ENCODE measurements at places on chromosomes 6 and 20.

DNA sequence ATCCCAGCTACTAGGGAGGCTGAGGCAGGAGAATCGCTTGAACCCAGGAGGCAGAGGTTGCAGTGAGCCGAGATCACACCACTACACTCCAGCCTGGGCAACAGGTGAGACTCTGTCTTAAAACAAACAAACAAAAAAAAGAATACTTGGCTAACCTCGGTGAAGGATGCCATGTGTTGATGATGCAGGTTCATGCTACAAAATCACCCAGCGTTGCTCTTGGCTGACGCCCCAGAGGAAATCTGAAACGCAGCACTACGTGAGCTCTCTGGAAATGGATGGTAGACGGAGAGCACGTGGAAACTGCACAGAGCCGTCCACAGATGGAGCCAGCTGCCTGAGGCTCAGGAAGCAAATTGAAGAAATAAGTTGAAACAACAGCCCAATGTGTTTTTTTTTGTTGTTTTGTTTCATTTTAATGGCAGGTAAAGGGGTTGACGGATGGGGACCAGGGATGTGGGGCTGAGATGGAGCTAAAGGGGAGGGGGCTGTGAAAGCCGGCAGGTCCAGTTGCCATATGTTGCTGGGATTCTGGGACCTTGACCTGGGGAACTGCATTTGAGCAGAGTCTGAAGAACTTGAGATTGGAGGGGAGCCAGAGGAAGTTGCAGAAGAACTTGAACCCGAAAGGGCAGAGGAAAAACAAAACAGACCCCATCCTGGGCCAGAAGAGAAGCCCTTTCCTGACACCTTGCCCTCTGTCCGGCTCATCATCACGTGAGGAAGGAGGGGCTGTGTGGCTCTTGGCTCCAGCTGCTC, 12.8 kb upstream of the MANBAL start:
- DNase-seq = no peak

DNA sequence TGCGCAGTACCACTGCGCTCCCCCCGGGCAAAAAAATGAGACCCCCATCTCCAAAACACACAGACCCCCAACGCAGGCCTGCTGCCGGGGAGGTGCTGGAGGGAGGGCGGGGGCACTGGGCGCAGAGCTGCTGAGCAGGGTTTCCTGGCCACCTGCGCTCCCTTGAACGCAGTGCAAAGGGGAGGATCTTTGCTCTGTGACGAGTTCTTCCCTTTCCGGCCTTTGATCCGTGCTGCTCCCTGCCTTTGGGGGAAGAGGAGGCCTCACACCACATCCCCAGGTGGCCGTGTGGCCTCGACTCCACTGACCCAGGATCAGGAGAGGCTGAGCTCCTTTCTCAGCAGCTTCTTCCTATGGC, 8.9 kb upstream of the COL20A1 start:
- DNase-seq = no peak

DNA sequence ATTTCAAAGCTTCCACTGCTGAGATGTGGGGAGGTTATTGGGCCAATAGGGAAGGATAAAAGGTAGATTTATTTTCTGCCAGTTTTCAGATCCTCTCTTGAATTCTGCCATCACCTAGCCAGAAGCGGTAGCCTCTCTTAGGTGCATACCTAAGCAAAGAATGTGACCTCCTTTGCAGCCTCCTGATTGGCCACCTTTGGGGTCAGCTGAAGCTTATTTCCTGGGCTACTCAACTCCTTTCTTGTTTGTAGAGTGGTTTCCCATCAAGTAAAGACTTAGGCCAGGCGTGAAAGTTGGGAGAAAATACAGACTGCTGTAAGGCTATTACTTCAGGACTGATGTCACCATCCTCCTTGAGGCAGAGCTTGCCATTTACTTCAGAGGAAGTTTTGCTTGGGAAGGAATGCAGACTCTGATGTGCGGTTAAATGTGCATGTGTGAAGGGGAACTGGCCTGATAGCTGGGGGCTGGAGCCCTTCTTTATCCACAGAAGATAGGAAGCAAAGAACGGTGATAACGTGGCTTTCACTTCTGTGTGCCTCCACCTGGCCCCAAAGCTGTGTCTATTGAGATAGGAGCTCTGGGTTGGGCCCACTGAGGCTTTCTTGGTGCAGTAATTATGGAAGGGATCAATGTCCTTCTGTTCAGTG, 70.1 kb downstream of the TRMT11 start:
- DNase-seq = no peak

GRCh38 chr6:166236596-166236995, 68.9 kb upstream of the TBXT start:
- no peak for DNase-seq

- no peak for DNase-seq
Measured at GRCh38 chr20:35088231-35089145, 4.1 kb downstream of the TRPC4AP start.

DNA sequence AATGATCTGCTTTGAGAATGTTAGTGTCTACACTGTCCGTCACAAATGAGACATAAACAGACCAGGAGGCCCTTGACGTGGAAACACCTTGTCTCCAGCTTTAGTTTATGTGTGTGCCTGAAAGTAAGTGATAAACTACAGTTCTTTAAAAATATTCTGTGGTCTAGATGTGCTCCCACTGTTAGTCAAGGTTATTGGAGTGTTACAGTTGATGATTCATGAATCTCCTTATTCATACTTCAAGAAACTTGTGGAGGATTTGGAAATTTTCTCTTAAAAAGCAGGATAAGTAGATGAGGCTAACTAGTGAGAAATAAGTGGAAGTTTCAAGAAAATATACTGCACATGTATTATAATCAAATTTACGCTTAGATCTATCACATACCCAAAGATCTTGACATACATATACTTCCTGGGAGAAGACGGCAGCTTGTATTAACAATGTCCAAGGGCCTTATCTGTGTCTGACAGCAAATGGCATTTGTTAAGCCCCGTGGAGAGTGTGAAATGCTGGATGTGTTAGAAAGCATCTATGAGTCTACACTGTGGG, 90.5 kb upstream of the MBOAT1 start:
- no peak for DNase-seq

DNA sequence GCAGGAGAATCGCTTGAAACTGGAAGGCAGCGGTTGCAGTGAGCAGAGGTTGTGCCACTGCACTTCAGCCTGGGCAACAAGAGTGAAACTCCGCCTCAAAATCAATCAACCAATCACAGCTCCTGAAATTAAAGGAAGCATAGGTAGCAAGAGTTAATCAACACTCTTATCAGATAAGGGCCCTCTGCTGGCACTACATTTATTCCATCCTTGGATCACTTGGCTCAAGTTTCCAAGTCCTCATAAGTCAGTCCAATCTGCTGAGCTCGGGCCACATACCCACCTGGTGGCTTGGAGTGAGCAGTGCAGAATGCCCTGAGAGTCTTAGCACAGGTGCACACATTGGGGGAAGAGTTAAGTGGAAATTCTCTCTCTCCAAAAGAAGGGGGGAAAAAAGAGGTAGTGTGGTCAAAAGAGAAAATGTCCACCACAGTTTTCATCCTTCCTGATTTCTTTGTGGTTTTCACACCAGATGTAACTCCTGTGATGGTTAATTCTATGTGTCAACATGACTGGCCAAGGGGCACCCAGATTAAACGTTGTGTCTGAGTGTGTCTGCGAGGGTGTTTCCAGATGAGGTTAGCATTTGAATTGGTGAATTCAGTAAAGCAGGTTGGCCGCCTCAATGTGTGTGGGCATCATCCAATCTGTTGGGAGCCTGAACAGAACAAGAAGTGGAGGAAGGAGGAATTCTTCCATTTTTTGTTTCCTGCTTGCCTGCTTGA, 14.2 kb upstream of the FAM8A1 start:
- DNase-seq = no peak

DNA sequence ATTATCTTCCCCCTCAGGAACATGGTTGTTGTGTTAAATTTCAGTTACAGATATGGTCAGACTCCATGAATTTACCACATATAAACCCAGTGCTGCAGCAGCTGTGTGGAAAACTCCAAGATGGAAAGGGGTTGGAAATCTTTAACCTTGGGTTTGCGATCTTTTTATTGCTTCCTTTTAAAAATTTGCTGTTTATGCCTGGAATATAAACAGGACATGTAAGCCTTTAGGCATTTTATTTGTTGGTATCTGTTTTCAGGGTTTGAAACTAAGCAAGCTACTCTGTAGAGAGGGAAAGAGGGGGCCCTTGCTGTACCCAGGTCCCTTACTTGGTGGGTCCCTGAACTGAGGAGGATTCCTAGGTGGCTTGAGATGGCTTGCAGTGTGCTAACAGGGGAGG, 778 bp downstream of the PKIG start:
- DNase-seq = no peak

GRCh38 chr6:33768644-33769120, 20.2 kb downstream of the LEMD2 start:
- peak; percentile 38 for DNase-seq

DNA sequence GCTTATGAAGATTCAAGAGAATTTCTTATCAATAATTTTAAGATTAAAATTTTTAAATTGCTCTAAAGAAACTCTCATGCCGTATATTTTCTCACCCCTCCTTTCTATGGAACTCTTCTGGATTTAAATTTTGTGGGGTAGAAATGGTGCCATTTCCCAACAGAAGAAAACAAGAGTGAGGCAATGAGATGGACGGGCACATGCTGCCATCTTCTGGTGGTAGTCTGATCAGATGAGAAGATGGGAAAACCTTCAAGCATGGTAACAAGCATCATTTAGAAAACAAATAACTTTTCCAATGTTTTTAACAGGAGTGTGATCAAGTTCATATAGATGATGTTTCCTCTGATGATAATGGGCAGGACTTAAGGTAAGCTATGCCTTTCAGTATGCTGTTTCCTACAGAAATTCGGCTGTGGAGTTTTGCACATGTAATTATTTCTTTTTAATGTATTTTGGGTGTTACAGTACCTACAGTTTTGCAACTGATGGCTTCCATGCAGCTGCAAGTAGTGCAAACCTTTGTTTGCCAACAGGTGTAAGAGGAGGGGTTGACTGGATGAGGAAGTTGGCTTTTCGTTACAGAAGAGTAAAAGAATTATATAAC, 271.4 kb downstream of the EYA4 start:
- DNase-seq = no peak

GRCh38 chr20:37362821-37363220, 16.9 kb downstream of the SRC start:
- no peak for DNase-seq

DNA sequence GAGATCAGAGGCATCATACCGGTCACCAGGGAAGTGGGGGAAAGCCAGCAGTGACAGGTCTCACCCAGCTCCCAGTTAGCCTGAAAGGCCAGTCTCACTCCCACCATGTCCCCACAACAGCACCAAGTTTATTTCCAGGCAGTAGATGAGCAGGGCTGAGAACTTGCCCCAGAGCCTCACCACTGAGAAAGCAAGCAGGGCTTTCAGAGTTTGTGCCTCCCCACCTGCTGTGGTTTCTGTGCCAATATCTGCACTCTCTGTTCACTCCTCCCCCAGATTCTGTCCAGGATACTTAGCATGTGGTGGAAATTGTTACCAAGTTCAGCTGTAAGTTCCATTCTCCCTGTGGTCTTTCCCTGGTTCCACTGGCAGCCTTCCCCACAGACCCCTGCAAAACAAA, 255.0 kb upstream of the HTR1E start:
- DNase-seq = no peak

DNA sequence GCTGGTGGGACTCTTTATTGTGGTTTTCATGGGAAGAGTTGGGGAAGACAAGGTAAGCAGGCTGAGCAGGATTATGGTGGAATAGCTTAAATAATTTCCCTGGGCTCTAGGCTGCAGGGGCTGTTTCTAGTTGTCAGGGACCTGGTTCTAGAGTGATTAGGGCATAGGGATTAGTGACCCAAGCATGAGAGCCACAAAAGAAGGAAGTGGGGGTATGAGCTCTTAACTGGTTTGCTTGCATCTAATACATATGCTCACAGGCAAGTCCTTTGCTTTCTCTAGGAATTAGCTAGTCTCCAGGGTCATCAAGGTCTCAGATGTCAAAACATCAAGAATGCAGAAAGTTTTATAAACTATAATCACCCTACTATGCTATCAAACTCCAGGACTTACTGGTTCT, 67.5 kb upstream of the NRN1 start:
- DNase-seq = no peak
